GM20000 (cell line): ENCODE measurements at places on chromosomes 11 and 22.

GRCh38 chr22:30241576-30242371 is 4.8 kb downstream of the LIF start:
- DNase-seq, result no peak

DNA sequence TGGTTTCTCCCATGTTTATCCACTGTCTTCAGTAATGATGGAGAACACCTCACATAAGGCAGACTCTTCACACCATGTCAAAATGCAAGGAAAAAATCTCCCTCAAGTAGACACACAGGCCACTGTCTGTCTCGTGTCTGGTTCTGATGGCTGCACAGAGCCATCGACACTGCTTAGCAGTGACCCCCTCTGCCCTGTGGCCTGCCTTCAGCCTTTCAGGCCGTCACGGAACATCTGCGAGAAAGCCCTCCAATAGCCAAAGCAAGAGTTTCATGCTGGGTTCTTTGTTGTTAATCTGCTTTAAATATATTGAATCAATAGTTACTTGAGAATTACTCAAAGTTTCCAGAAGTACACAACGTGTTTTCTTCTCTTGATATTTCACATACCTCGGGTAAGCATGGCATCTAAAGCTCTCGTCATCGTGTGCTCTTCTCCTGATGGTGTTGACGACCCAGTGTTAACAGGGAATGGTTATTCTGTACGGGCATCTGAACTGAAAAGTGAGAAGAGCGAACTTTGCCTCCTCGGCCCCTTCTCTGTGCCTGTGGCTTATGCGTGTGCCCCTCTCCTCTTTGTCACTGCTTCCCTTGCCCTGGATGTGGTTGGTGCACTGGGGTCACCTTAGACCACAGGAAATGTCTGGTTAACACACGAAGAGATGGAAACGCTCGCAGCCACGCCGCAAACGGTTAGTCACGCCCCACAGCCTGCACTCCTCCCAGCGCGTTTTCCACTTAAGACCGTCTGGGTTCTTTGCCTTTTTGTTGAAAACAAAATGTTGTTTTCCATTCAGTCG is 33.4 kb upstream of the CTTN start:
- DNase-seq, result no peak

GRCh38 chr22:22954656-22955055 is 67.0 kb downstream of the IGLL5 start:
- DNase-seq, result peak; percentile 51

- DNase-seq, result no peak
Measured at GRCh38 chr11:110979696-110980095, 265.8 kb upstream of the POU2AF2 start.

GRCh38 chr22:19837915-19838314 is 16.8 kb downstream of the GNB1L start:
- no peak for DNase-seq

DNA sequence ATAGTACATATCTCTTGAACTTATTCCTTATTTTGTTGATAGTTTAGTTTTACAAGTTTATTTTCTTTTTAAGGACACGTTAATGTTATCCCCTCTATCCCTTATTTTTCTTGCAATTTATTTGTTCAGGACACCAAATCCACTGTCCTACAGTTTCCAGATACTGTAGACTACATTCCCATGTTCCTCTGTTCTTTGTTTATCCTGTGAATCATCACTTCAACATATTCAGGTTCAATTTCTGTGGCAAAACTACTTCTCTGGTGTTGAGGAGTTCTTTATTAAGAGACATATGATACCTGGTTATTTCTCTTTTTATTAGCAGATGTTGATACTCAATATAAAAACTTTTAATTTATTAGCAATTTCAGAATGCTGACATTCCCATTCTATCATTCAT is 72.8 kb upstream of the CLNS1A start:
- DNase-seq, result no peak

DNA sequence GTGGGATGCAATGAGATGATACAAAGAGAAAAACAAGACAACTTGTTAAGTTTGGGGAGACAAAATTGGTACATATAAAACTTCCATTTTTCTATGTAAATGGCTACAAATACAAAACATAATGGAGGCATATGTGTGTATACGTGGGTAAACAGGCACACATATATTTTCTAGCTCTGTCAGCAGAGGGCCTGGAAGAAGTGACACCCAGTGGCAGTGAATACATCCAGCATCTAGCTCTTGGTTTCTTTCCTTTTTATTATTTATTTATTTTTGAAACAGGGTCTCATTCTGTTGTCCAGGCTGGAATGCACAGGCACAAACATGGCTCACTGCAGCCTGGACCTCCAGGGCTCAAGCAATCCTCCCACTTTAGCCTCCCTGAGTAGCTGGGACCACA is 5.0 kb upstream of the RASL10A start:
- DNase-seq, result no peak

DNA sequence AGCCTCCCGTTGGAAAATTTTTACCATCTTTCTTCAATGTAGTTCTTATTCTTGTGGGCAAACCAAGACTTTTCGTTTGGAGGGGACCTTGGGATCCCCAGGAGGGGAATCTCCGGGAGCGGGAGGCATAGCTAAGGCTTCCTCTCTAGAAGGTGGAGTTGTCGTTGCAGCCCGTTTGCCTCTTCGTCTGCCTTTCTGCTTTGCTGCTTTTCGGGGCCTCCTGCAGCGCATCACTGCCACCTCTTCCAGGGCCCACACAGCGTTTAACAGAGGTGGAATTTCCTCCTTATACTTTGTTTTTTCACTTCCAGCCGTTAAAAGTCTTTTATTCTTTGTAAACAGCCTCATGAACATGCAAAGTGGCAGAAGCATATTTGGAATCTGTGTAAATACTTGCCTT is 3.5 kb upstream of the IFITM3 start:
- DNase-seq, result no peak

DNA sequence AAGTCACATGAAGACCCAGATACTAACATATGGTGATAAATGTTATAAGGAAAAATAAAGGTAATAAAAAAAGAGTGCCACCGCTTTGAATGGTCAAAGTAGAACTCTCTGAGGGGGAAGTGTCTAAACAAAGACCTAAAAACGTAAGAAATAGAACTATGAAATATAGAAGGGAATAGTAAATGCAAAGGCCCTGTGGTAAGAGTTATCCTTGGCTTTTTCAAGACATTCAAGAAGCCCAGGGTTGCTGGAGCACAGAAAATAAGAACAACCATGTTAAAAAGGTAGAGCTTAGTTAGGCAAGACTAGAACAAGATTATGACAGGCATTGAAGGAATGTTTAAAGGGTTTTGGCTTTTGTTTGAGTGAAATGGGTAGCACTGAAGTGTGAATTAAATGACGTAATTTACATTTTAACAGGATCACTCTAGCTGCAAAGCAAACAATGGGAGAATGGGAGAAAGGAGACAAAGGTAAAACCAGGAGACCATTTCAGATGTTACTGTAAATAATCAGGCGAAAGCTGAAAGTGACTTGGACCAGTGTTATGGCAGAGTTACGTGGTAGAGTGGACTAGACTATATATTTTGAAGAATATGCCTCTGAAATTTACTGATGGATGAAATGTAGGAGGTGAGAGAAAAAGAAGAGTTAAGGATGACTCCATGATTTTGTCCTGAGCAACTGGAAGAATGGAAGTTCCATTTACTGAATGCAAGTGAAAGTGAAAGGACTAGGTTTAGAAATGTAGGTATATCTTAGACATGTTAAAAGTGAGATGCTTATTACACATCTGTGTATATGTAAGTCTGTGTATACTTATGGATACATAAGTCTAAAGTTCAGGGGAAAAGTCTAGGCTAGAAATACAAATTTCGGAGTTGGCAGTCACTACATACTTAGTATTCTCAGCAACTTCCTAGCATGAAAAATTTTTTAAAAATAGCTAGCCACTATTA is 28.5 kb downstream of the BTBD10 start:
- DNase-seq, result no peak

- DNase-seq, result peak; percentile 52
Measured at GRCh38 chr22:50192436-50193204, 6.9 kb downstream of the TRABD start.

- no peak for DNase-seq
Measured at GRCh38 chr22:47023871-47024270, 261.4 kb downstream of the TBC1D22A start.

DNA sequence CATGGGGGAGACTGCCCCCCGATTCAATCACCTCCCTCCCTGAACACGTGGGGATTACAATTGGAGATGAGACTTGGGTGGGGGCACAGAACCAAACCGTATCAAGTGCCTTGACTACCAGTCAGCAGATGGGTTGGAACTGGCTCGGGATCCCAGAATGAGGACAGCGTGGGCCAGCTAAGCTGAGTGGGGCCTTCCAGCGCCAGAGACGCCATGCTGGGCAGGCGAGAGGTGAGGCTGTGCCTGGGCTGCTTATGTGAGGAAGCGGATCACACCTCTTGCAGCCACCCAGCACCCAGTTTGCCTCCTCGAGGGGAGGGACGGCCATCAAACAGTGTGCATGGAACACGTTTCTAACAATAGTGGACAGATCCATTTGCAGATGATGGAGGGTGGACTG is 195.1 kb downstream of the TBC1D22A start:
- DNase-seq, result no peak

DNA sequence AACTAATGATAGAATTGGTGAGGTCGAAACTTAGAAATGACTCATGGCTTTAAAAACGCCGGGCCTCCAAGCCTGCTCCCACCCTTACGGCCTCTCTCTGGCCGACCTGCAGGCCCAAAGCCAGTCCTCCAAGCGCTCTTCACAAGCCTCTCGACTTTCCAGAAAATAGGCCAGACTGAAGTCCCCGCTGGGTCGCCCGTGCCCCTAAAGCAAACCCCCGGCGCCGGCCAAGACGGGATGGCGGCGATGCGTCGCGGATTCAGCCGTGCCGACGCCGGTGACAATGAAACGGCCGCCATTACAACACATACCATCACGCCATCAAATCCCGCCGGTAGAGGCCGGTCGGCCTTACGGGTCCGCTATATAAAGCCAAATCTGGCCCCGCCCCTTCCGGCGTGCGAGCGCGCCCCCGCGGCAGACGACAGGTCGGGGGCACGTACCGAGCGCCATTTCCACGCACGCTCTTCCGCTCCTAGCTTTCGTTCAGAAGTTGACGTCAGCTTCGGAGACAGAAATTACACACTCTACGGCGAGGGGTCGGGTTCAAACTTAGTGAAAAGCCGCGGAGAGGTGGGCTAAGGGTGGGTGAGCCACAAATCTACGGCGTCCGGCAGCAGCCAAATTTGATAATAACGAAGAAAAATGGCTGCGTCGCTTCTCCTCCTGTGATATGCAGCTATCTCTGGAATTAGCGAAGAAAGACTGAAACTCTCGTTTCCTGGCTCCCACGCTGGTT is at the start of gene RPL3:
RPL3 (minus strand) TSS at position 340 of the 739 bp plus-strand sequence; CDS start at position 314, 26 bp downstream.
- DNase-seq, result peak; percentile 94
